ENCODE measurements at places on chromosomes 16 and 17.

DNA sequence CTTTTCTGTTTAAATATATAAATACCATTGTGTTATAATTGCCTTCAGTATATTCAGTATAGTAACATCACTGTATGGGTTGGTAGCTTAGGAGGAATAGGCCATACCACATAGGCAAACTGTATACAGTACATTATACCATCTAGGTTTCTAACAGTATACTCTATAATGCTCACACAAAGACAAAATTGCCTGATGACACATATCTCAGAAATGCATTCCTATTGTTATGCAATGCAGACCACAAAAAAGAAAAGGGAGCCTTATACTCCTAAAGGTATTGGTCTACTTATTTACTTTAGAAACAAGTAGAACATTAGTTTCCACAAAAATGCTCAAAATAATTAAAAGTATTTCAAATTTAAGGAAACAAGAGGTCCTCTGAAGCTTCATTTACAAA is 47.9 kb downstream of the SETD6 start:
- DNase-seq, result no peak

DNA sequence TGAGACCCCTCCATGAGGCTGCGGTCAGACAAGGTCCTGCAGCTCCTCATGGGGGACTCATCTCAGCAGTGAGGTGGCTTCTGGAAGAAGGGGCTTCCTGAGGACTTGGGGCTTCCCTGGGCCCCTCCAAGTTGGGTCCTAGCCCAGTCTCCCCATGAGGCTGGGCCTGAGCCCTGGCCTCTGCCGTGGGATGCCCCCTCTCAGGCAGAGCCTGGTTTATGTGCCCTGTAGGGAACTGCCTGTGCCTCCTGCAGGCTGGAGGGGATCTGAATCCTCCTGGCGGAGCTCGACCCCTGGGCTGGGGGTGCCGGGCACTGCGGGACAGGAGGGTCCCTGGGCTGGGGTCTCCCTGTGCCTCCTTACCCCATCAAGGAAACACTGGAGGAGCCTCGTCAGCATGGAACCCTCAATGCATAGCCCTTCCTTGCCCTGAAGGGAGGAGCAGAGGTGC is 45.8 kb downstream of the TNFRSF13B start:
- DNase-seq, result no peak

- DNase-seq, result no peak
These were observed 26.5 kb upstream of the CES5A start for GRCh38 chr16:55901566-55902217.

DNA sequence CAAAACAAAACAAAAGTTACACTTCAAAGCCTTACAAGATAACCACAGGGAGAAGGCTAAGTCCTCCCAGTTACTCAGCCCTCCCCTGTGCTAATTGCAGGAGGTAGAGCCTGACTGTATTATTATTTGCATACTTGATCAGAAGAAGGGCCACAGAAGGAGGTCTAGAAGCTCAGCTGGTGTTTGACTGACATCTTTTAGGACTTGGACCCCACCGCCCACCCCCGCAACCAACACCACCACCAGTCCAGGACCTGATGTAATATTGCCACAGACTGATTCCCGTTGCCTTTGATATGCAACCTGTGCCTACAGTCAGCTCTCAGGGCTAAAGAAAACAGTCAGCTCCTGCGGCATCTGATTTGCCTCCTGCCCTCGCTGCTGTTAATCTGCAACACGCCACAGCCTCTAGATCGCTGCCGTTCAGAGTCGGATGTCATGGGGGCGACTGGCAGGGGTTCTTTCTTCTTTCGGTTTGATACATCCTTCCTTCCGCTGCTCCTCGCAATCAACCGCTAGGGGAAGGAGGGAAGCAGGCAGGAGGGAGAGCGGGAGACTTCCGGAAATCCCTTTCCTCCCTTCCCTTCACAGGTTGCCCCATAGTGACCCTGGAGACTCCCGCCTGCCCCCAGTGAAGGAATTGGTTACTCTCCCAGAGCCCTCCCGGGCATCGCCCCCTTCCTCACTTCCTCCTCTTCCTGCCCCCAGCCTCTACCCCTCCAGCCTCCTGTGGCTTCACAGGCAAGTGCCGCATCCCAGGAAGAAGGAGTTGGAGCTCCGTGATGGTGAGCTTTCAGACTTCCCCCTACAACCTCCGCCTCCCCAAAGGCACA is 90.5 kb upstream of the SOX9 start:
- peak; percentile 83 for DNase-seq

- no peak for DNase-seq
These were observed 11.9 kb upstream of the MYO15B start for GRCh38 chr17:75575728-75576127.

All from GM12865 (cell line).